ENCODE measurements at places on chromosomes 11 and 22. TPM values are rescaled to one million over a fixed set of nuclear protein-coding genes. Genes with fewer than 3 reads are reported as not detected.

B4GALNT4 gene
- 11.1 TPM for total RNA-seq

CAPN5 gene
- total RNA-seq, result 7.4 TPM

PGM2L1 gene
- total RNA-seq, result 17.0 TPM

CCDC134 gene
- 3.6 TPM for total RNA-seq

EIF3L gene
- total RNA-seq, result 286 TPM

CCDC89 gene
- not detected for total RNA-seq

GGTLC3 gene
- not detected for total RNA-seq

PPP6R2 gene
- total RNA-seq, result 10.0 TPM

TCF20 gene
- 15.2 TPM for total RNA-seq

PRR5L gene
- total RNA-seq, result 10.9 TPM

SAA2 gene
- total RNA-seq, result not detected

UNC93B1 gene
- total RNA-seq, result 57.5 TPM

FOLR3 gene
- not detected for total RNA-seq

OR5A1 gene
- total RNA-seq, result not detected

GCAT gene
- total RNA-seq, result 3.6 TPM

HOATZ gene
- total RNA-seq, result not detected

BDNF gene
- total RNA-seq, result 10.6 TPM

PAX6 gene
- 1.5 TPM for total RNA-seq

TSSK2 gene
- not detected for total RNA-seq

KCNK4 gene
- total RNA-seq, result not detected

TXN2 gene
- total RNA-seq, result 72.9 TPM

CTNND1 gene
- 65.0 TPM for total RNA-seq

CTSW gene
- not detected for total RNA-seq

EXPH5 gene
- total RNA-seq, result 0.02 TPM

MMP13 gene
- not detected for total RNA-seq

ATG16L2 gene
- total RNA-seq, result 3.6 TPM

FOLR1 gene
- total RNA-seq, result 0.13 TPM
